ENCODE measurements at places on chromosomes 2 and 18. TPM values are rescaled to one million over a fixed set of nuclear protein-coding genes. Genes with fewer than 3 reads are reported as not detected.

DNA sequence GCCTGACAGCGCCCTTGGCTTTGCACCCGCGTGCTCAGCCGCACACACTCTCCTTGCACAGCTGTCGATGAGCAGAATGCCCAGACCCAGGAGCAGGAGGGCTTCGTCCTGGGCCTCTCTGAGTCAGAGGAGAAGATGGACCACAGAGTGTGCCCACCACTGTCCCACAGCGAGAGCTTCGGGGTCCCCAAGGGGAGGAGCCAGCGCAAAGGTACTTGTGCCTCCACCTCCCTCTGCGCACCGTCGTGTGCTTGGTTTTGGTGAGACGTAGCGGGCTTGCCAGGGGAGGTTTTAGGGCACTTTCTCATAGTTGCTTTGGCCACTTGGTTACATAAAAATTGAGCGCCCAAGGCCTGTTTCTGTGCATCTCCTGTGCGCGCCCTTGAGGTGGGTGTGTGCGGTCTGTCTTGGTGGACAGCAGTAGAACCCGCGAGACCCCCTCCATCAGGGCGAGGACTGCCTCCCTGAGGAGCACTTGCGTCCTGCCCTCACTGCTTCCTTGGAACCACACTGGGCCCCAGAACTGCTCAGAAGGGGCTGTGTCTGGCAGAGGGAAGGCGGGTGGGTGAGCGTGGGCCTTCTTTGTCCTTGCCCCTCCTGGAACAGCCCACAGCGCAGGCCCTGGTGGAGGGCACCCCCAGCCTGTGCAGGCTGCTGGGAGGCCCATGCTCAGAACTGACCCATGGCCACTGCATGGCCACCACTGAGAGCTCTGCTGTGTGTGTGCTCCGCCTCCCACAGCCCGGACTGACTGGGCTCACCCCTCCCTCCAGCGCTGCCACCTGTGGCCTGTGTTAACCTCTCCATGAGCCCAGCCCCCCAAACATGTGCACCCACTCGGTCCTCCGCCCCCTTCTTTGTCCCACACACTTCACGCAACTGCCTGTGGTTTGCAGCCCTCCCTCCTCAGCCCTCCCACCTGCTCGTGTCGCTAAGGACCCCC, 95.9 kb downstream of the DGKD start:
- peaks cover 5% of the 10 kb centered on the region for H3K4me1 ChIP-seq
- H3K27me3 ChIP-seq, result no peaks in the 10 kb centered on the region
- H3K27ac ChIP-seq, result no peak overlapping the region
- DNase-seq, result no peak
- peaks cover 70% of the 10 kb centered on the region for H3K36me3 ChIP-seq

DNA sequence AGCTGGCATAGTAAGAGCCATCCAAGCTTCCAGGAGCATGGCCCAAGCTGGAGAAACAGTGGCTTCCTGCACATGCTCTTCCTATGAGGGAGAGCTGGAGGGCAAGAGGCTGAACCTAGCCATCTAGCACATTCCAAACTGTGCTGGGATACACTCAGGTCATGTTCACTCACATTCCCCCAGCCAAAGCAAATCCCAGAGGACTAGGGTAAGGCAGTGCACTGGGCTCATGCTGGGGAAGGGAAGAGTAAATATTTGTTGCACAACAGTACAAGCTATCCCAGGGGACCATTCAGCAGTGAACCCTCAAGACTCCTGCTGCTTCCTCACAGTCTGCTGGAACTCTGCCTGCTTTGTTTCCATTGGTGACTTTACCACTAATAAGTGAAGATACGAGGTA, 20.7 kb upstream of the GYPC start:
- H3K36me3 ChIP-seq, result no peaks in the 10 kb centered on the region
- no peak overlapping the region for H3K27ac ChIP-seq
- H3K4me3 ChIP-seq, result no peak overlapping the region
- DNase-seq, result no peak
- no peaks in the 10 kb centered on the region for H3K27me3 ChIP-seq
- peaks cover 6% of the 10 kb centered on the region for H3K4me1 ChIP-seq

DNA sequence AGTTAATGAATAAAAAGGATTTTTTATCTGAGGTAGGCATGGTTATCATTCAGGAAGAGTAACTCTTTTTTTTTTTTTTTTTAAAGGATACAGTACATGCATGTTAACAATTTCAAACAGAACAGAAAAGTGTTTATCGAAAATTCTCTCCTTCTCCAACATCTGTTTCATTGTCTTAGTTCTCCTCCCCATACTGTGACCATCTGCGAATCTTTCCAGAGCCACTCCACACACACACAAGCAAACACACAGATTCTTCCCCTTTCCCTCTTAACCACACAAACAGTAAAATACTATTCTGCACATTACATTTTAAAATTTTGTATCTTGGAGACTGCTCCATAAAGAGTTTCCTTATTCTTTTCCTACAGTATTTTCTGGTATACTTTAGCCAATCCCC, 38.0 kb downstream of the NPC1 start:
- no peaks in the 10 kb centered on the region for H3K27me3 ChIP-seq
- no peak overlapping the region for H3K27ac ChIP-seq

GRCh38 chr18:7789856-7790552, 222.9 kb downstream of the PTPRM start:
- H3K4me3 ChIP-seq, result no peak overlapping the region
- no peak for DNase-seq
- H3K36me3 ChIP-seq, result no peaks in the 10 kb centered on the region
- H3K4me1 ChIP-seq, result no peaks in the 10 kb centered on the region

DNA sequence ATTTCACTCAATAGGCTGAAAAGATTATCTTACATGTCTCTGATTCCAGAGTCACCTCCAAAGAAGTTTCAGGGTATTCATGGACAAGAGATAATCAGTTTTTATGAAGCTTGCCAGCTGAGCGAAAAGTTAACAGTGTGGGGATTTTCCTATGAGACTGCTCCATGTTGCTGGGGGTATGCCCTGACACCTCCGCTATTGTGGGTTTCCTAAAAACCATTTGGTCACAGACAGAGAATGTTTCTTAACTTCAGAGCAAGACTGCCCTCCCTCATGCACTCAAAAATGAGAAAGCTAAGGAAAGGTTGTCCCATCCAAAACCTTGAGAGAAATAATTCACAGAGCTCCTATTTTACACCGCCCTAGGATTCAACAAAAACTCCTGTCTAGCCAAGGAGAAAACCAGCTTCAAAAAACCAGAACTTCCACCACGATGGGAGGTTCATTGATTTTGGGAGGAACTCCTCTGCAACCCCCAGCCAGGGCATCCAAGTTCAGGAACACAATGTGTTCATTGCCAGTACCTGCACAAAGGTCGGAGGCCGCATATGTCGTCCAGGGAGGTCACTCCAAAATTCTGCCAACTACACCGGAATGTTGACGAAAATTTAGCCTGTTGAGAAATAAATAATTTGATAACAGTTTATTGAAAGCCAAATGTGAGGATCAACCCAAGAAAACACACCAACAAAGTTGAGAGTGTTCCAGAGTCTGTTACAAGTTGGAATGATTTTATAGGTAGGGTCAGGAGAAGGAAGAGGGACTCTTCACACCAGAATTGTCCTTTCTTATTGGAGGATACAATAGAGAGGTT, 104.3 kb downstream of the SP100 start:
- no peaks in the 10 kb centered on the region for H3K27me3 ChIP-seq
- no peak overlapping the region for H3K4me3 ChIP-seq
- H3K36me3 ChIP-seq, result no peaks in the 10 kb centered on the region
- H3K4me1 ChIP-seq, result no peaks in the 10 kb centered on the region
- H3K27ac ChIP-seq, result no peak overlapping the region

DNA sequence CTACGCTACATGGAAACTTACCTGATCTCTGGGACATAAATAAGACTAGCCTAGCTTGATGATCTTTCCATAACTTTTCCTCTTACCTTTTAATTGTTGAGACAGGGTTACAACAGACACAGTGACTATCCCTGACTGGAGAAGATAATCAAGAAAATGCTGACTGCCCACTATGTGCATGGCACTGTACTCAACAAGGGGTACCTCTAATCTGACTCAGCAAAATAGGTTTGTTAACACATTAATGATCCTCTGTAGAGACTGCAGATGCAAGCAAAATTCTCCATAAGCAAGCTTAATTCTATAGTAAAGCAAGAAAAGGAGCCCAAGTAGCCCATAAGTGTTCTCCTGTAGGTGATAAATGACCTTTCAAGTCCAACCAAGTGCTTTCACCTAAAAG, 25.5 kb downstream of the ACVR1C start:
- H3K4me1 ChIP-seq, result no peaks in the 10 kb centered on the region
- H3K4me3 ChIP-seq, result no peak overlapping the region
- no peaks in the 10 kb centered on the region for H3K27me3 ChIP-seq
- H3K36me3 ChIP-seq, result no peaks in the 10 kb centered on the region
- H3K27ac ChIP-seq, result no peak overlapping the region
- DNase-seq, result no peak

DNA sequence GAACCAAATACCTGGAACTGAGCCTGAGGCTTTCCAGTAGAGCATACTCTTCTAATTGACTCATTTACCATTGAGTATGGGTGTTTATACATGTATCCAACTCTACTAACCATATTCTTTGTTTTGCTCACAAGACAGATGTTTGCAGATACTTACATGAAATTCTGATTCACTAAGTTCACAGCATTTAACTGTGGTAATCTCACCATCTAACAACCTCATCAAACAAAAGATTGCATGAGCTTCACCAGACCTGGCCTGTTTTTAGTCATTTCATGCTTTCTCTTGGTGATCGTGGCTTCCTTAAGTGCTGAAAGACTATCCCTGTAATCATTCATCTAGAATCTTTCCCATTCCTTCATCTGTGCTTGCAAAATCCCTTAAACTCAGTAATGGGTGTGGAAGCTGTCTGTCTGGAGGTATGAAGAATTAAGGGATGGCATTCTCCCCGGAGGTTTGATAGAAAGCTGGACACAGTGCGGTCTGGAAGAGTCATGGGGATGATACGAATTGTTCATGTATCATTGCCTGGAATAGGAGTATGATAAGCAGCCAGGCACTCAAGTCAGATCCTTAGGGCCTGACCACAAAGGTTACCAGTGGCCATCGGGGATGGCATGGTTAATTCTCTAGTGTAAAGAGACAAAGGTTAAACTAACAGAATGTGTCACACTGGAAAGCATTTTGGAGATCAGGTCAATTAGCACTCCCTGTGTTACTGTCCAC, 42.0 kb upstream of the IL1R1 start:
- no peak overlapping the region for H3K27ac ChIP-seq
- H3K27me3 ChIP-seq, result no peaks in the 10 kb centered on the region
- no peak for DNase-seq
- peaks cover 22% of the 10 kb centered on the region for H3K4me1 ChIP-seq
- no peaks in the 10 kb centered on the region for H3K36me3 ChIP-seq
- no peak overlapping the region for H3K4me3 ChIP-seq

GRCh38 chr2:15860051-15860663, 80.2 kb upstream of the MYCN start:
- H3K4me3 ChIP-seq, result no peak overlapping the region
- H3K27me3 ChIP-seq, result no peaks in the 10 kb centered on the region
- no peak for DNase-seq
- H3K27ac ChIP-seq, result no peak overlapping the region
- H3K4me1 ChIP-seq, result no peaks in the 10 kb centered on the region
- no peaks in the 10 kb centered on the region for H3K36me3 ChIP-seq

DNA sequence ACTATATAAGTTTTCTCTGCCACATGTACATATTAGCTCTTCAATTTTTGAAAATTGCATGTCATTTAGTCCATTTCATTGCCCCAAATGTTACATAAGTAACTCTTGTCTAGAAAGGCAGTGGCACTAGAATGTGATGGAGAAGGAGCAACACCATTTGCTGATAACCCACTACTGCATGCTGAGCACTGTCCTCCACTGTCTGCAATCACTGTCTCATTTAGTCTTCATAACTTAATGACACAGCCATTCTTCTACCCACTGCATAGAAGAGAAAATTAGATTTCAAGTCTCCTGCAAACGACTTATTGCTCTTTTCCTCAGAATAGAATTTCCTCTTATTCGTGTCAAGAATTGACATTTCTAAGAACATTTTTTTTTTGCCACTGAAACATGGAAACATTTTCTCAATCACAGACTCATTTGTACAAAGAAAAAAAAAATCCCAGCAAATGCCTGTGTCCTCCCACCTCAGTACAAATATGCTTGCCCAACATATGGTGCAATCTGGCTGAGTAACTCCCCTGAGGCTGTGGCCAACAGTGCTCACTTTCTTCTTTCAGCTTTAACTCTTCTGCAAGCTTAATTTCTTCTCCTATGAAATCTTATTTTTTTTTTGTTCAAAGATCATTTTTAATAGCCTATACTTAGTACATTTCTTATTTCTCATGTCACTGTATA, 768.6 kb upstream of the HS6ST1 start:
- no peak overlapping the region for H3K4me3 ChIP-seq
- H3K27ac ChIP-seq, result no peak overlapping the region
- no peaks in the 10 kb centered on the region for H3K36me3 ChIP-seq
- DNase-seq, result no peak

DNA sequence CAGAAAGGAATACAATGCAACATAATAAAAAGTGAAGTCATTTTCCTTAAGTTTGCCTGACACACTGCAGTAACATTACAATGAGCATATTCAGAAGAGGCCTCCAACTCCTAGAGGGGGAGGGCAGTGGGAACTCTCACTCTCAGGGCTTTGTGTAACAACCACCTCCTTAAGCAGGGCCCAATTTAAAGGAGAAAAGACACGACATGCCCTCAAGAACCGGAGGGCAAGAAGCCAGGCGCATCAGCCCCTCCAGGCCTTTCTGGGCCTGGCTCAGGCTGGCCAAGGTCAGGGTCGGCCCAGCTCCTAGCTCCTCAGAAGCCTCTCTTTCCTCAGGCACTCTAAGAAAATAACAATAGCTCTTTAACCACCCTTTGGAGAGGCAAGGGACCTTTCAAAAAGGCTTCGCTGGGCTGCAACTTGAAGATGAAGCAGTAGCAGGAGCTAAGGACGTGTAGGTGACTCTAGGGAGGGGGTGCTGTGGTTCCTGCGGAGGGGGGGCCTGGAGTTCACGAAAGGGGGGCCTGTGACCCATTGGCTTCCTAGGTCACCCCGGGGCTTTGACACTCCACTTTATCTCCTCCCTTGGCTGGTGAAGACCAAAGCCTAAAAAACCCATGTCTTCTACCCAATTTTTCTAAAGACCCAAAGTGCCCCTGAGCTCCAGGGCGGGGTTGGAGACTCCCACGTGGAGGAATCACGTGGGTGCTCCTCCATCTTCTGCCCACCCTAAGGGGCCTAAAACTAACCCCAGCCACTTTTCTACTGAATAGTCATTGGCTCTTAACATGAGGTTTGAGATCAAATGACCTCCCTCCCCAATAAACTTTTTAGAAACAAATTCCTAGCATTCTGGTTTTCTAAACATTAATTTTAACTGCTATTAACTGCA, 13.3 kb downstream of the SERTAD2 start:
- H3K36me3 ChIP-seq, result no peaks in the 10 kb centered on the region
- H3K27me3 ChIP-seq, result no peaks in the 10 kb centered on the region
- peaks cover 13% of the 10 kb centered on the region for H3K4me1 ChIP-seq
- no peak overlapping the region for H3K27ac ChIP-seq

IL1RL1 gene
- total RNA-seq, result 32.8 TPM

RAX gene
- total RNA-seq, result not detected

DUSP2 gene
- total RNA-seq, result 8.5 TPM

DSG3 gene
- total RNA-seq, result not detected

CCBE1 gene
- total RNA-seq, result 1.8 TPM

Data from thoracic aorta (tissue), 2 donors.